ENCODE measurements at places on chromosomes 16 and 17. TPM values are rescaled to one million over a fixed set of nuclear protein-coding genes. Genes with fewer than 3 reads are reported as not detected.

The PRDM7 gene
- total RNA-seq, result not detected

DNA sequence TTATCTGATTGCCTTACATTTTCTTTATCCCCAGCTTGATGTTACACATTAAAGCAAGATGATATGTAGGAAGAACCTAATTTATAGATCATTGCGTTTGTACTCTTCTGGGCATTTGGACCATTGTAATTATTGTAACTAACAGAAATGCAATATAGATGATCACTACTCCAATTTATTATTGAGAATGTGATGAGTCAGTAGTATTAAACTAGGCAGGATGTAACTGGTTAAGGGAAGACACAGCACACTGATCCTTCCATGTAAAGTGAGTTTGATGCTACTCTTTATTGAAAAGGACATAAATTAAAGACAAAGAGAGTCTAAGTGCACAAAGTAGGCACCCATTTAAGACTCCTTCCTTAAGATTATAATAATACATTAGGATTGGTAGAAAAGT, 223.8 kb downstream of the KIF2B start:
- no peak for DNase-seq

- no peak for DNase-seq
Measured at GRCh38 chr16:525520-526180, 1.9 kb upstream of the CAPN15 start.

The SNAI3 gene
- total RNA-seq, result 0.83 TPM

The FAM20A gene
- 3.3 TPM for total RNA-seq

GRCh38 chr16:78843978-78844377, 744.5 kb downstream of the WWOX start:
- no peak for DNase-seq

The GNGT2 gene
- total RNA-seq, result 2.1 TPM

Data from esophagus muscularis mucosa (tissue), 4 donors.